ENCODE measurements at places on chromosomes 12 and 14.

DNA sequence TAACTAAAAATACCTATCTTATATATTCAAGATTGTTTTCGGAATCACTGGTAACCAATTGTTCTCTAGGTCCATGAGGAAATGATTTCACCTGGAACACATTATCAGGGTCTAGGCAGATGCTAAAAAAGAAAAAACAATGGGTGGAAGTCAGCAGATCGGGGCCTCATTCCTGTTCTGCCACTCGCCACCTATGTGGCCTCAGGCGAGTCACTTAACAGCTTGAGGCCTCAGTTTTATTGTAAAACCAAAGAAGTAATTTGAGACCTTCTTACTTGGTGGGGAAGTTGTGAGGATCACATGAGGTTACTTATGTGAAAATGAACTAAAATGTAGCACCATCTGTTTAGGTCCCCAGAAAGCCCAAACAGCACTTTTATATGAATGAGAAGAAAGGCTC lies 6.2 kb upstream of the RNASE10 start:
- DNase-seq: no peak

DNA sequence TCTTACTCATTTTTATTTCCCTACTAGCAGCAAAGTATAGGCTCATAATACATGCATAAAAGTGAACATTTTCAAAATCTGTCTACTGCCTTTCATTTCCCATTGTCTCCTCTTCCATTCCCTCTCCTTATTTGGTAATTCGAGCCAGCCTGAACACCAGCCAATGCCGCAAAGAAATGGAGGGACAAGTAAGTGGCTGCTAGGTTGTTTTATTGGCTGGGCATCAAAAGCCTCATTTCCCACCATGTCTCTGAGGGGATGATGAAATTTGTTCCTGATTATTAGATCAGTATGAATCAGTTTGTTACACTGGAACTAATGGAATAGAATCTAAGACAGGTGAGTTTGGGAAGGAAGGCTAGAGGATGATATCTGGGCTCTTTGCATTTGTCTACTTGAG lies 143.5 kb downstream of the KCNA5 start:
- DNase-seq: no peak

DNA sequence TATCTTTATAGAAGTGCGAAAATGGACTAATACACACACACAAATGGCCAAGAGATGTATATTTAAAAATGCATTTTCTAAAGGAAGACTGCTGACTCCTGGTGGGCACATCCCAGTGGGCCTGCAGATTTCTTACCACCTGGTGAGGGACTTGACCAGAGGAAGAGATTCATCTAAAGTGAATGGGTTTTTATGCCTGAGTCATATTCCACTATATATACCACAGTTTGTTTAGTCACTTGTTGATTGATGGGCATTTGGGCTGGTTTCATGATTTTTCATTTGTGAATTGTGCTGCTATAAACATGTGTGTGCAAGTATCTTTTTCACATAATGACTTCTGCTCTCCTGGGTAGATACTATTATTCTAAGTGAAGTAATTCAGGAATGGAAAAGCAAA lies 277.3 kb downstream of the SLC16A7 start:
- DNase-seq: no peak

GRCh38 chr12:76143343-76144244 lies 59.1 kb upstream of the NAP1L1 start:
- DNase-seq: no peak

DNA sequence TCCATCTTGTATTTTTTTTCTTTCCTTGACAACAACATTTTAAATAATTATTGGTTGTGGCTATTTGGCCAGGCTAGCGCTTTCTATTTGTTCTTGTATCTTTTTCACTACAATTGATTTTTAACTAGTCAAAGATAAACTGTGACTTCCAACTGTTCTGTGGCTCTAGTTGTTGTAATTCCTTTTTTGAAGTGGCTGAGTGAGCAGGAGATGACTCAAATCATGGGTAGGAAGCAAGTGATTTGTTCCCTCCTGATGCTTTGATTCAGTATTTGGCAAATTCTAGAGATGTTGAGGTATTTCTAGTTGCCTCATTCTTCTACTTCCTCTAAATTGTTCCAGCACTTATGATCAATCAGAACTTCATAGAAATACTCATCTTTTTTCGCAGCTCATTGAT lies 633.5 kb downstream of the RERGL start:
- no peak for DNase-seq

DNA sequence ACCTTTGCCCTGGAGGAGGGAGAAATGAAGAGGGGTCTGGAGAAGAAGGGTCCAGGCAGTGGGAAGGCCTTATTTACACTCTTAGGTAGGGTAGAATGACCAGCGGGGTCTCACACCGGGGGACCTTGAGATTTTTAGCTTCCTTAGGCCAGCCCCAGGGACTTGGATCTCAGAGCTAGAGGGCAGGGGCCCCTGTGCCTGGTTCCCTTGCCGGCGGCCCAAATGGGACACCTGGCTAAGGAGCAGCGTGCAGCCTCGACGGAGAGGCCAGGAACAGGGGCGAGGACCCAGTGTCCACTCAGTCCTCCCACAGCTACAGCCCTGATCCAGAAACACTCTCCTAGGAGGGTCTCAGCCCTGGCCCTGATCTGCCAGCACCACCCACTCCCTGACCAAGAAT lies 41.8 kb downstream of the DIO3 start:
- DNase-seq: no peak

DNA sequence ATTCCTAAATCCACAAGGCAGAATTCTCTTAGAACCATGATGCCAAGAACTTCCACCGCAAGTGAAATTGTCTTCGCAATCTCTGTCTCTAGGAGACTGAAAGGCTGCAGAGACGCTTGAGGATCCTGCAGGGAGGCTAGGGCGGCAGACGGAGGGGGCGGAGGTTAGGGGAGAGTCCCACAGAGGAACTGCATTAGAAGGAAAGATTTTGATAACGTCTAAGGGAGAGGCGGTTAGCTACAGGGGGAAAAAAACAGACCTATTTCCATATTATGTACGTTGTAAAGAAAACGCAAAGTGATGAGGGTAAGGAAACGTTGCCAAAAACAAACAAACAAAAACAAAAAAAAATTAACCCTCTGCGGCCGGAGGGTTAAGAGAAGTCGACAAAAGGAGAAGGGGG lies 595 bp downstream of the KLHL28 start:
- peak; percentile 46 for DNase-seq

DNA sequence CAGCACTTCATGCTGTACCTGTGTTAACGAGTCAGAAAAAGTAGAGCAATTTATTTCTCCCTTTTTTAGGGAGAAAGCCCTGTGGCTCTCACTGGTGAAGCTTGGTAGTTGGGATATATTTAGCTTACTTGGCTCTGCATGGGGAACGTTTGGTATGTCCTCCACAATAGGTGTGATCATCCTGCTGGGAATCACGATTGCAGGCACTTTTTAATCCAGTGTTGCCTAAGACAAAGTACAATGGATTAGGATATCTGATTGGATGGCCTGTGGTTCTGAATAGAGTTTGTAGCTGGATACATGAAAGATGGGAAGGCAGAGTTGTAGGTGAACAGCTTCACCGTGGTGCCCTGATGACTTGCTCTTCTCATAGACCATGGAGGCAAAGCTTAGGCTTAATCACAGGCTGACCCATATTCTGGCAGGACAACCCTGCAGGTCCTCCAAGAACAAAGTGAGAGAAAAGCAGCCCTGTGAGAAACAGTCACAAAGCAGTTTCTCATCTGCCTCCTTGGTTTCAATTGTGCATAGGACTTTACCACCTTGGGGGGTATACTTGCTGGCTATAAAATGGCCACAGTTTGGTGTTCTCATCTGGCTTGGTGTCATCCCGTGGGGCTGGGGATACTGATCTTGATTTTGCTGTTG lies 7.5 kb downstream of the RESF1 start:
- DNase-seq: no peak

DNA sequence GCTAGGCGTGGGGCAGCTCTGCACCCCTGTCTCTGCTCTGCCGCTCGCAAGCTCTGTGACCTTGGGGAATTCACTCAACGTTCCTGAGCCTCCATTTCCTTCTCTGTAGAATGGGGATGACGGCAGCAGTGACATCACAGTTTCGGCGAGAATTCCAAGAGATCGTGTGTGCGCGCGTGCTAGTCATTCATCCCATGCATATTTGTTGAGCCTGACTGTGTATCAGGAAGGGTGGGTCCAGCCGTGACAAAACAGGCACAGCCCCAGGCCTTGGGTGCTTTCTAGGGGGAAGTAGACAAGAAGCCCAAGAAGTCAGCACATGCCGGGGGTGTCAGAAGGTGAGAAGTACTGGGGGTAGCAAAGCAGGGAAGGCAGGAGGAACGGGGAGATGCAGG lies 145.6 kb upstream of the NCOR2 start:
- DNase-seq: no peak

DNA sequence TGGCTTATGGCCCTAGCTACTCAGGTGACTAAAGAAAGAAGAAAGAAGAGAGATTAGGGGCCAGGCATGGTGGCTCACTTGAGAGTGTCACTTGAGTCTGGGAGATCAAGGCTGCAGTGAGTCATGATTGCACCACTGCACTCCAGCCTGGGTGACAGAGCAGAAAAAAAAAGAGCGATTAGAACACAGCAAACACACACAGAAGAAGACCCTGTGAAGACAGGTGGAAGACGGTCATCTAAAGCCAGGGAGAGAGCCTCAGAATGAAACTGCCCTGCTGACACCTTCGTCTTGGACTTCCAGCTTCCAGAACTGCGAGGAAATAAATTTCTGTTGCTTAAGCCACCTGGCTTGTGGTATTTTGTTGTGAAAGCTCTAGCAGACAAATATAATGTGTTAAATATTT lies 17.5 kb upstream of the PPP1CC start:
- no peak for DNase-seq

DNA sequence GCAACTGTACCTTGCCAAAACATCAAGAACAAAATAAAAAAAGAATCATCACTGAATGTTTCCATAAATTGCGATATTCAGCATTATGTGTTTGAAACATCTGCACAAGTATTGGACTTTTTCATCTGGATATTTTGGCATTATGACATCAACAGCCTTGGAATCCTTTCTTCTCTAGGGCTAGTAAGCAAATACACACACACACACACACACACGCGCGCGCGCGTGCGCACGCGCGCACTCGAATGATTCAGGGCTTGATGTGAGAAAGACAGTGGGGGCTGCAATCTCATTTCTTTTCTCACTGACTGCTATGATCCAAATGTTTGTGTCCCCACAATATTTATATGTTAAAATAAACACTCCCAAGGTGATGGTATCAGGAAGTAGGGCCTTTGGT lies 90.0 kb upstream of the SLC38A4 start:
- DNase-seq: no peak

DNA sequence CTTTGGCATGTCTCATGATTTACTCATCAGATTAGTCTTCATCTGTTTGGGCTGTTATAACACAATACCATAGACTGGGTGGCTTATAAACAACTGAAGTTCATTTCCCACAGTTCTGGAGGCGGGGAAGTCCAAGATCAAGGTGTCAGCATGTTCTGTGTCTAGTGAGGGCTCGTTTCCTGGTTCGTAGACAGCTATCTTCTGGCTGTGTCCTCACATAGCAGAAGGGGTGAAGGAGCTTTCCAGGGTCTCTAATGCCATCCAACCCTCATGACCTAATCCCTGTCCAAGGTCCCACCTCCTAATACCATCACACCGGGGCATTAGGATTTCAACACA lies 30.8 kb upstream of the NRDE2 start:
- no peak for DNase-seq

GRCh38 chr12:90396556-90396955 lies 558.4 kb downstream of the CCER1 start:
- no peak for DNase-seq

DNA sequence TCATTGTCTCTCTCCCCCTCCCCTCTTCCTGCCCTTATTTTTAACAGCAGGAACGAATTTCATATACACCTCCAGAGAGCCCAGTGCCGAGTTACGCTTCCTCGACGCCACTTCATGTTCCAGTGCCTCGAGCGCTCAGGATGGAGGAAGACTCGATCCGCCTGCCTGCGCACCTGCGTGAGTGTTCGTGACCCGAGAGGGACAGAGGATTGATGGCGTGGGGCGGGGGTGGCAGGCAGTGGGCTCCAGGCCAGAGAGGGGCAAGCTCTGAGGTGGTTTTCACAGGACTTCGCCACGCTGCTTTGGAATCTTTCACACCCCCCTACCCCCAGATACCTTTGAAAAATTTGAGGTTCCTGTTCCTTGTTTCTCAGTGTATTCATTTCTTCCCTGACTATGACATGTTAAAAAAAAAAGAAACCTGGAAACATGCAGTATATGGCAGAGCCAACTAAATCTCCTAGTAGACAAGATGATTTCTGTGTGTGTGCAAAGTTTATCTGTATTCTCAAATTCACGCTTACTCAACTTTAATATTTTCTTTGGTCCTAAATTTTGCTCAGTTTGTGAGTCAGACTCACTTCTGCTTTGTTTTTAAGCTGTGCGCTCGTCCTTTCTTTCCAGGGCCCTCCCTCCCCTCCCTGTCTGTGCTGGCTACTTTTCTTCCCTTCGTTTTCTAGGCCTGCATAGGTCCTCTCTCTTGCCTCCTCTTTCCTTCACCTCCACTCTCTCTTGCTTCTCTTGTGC lies 103.1 kb downstream of the ETV6 start:
- no peak for DNase-seq

GRCh38 chr12:56522411-56523193 lies 982 bp downstream of the RBMS2 start:
- no peak for DNase-seq

DNA sequence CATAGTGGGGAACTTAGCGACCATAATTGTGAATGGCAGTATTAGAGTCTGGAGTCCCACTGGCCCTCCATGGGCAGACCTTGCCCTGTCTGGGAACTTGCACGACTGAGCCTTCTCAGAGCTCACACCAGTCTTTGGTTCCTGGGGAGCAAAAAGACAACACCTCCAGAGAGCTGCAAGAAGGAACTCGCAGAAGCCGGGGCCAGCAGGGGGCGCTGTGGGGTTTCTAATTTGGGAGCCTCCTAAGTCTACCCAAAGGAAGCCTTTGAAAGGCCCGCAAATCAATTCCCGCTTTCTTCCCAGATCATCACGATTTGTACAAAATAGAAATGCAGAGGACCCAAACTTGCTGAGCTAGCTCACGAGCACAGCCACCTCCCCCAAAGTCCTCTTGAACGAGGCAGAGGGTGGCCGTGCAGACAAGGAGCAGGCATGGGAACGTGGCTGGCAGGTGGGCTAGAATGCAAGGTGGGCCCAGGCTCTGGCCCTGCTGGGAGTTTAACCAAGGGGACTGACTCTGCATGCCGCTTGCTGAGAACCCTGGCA lies 46.3 kb upstream of the FBXO21 start:
- peak; percentile 84 for DNase-seq

DNA sequence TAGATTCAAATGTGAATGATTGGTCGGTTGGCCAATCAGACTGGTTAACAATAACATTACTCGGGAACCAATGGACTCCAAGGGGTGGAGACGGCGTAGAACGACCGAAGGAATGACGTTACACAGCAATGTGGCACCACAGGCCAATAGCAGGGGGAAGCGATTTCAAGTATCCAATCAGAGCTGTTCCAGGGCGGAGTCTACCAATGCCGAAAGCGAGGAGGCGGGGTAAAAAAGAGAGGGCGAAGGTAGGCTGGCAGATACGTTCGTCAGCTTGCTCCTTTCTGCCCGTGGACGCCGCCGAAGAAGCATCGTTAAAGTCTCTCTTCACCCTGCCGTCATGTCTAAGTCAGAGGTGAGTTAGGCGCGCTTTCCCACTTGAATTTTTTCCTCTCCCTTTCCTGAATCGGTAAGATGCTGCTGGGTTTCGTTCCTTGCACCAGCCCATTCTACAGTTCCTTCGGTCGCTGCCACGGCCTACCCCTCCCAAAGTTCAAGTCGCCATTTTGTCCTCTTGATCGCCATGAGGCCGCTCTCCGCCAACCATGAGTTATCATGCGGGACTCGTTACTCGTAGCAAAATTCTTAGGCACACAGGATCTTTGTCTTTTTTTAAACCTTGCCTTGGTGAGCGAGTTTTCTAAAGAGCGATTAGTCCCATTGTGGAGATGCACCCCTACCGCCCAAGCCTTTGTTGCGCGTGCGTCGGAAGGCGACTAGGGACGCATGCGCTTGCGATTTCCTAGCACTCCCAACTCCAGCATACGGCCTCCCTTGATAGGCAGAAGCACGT lies at the start of gene HNRNPA1:
TSS of gene HNRNPA1 (plus strand) at position 259 of the 793 bp plus-strand sequence. CDS start at position 341, 82 bp downstream.
- peak; percentile 99 for DNase-seq
